ENCODE measurements at places on chromosomes 12 and 14. TPM values are rescaled to one million over a fixed set of nuclear protein-coding genes. Genes with fewer than 3 reads are reported as not detected.

GRIP1 gene
- total RNA-seq = not detected

PRICKLE1 gene
- total RNA-seq = 1.1 TPM

KRT86 gene
- 0.06 TPM for total RNA-seq

CINP gene
- 64.4 TPM for total RNA-seq

DNA sequence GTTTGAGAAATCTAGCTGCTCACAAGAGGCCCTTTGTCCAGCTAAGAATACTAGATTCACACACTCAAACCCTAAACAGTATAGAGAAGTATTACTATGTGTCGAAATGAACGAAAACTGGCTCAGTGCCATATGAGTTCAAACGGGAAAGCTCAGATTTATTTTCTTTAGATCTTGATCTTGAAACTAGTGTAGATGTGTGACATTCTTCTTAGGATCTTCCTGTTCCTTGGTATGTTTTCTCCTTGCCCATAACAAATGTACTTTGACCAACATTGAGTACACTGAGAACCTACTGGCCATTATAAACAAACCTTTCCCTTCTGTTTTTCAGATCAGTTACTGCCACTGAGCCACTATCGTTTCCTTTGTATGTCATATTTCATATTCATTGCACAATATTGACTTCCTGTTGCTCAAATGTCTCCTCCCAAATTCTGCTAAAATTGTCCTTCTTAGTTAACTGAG lies 21.3 kb downstream of the MYBPC1 start:
- DNase-seq = no peak

DNA sequence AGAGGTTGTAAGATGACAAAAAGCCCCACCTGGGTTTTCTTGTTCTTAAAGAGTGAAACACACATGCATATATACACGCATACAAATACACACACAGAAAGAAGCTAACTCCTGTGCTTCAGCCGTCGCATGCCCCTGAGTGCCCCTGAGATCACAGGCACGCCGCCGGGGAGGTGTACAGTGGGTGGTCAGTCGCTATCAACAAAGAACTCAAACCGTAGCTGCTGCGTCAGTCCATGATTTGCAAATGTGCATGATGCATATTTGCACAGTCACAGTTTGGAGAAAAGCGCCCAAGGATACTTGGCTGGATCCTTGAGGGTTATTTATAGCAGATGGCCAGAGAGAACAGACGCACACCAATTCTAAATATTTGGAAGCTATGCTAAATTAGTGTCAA lies 206.9 kb downstream of the TMEM132D start:
- DNase-seq = no peak

- no peak for DNase-seq
Measured at GRCh38 chr14:64879635-64880220, at the start of gene SPTB. Gene SPTB, minus strand, starts transcription at chr14:64879907. Its CDS starts 56,813 bp downstream, at chr14:64823094.

DNA sequence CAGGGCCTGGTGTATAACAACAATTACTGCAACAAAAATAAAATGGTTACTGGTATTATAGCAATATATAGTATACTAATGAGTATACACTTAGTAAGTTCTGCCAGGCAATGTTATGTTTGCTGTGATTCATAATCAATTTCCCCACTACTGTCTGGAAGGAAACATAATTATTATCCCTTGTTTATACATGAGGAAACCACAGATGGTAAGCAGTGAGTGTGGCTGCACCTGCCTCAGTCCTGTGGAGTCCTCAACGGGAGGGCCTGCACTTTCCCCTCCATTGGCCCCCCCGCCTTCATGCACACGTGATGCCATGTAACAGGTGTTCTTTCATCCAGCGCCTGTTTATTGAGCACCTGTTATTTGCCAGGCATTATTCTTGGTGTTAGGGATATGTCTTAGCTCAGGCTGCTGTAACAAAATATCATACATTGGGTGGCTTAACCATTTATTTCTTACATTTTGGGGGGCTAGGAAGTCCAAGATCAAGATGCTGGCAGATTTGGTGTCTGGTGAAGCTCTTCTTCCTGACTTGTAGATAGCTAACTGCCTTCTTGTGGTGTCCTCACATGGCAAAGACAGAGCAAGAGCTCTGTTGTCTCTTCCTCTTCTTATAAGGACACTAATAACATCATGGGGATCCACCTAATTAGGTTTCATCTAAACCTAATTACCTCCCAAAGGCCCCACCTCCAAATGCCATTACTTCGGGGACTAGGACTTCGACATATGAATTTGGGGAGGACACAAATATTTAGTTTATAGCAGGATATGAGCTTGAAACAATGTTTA lies 59.5 kb upstream of the CHGA start:
- peak; percentile 37 for DNase-seq

DNA sequence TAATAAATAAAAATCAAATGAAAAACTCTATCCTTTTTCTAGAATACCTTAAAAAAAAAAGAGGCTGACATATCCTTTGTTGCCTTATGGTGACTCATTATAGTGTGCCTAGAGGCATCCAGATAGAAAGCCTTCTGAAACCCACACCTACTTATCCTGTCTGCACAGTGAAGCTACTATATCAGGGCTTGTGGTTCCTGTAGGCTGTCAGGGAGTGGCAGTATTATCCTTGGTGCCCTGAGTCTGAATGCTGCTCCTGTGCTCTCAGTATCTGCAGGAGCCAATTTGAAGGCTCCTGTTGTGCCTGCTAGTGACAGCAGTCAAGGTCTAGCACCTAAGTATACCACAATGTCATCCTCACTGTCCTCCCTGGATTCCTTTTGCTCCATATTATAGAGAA lies 168.4 kb upstream of the AVPR1A start:
- no peak for DNase-seq

DNA sequence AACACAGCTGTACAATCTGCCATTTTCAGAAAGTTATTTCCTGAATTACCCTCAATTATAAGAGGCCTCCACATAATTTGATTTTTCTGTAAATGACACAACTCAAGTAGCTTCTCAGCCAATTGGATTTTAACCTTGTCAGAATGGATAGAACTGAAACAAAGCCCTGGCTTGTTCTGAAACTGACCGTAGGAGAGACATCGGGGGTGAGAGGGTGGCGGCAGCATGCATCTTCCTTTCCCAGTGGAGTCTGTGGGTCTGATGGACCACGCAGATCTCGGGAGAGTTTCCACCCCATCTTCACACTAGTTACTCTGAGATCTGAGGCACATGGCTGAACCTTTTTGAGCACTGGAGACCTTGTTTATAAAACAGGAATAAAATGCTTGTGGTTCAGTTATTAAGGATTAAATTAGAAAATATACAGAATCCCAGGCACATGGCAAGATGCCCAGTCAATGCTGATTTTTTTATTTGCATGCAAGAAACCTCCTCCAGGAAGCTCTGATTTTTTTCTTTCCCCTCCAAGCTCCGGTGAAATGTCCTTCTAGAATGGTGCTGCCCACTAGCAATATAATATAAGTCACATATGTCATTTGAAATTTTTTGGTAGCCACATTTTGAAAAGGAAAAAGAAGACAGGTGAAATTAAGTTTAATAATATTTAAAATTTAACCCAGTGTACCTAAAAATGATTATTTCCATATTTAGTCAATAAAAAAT lies 153.9 kb downstream of the CHST11 start:
- DNase-seq = no peak

All from LHCN-M2 (cell line).